ENCODE measurements at places on chromosomes 2 and 18. TPM values are rescaled to one million over a fixed set of nuclear protein-coding genes. Genes with fewer than 3 reads are reported as not detected.

DNA sequence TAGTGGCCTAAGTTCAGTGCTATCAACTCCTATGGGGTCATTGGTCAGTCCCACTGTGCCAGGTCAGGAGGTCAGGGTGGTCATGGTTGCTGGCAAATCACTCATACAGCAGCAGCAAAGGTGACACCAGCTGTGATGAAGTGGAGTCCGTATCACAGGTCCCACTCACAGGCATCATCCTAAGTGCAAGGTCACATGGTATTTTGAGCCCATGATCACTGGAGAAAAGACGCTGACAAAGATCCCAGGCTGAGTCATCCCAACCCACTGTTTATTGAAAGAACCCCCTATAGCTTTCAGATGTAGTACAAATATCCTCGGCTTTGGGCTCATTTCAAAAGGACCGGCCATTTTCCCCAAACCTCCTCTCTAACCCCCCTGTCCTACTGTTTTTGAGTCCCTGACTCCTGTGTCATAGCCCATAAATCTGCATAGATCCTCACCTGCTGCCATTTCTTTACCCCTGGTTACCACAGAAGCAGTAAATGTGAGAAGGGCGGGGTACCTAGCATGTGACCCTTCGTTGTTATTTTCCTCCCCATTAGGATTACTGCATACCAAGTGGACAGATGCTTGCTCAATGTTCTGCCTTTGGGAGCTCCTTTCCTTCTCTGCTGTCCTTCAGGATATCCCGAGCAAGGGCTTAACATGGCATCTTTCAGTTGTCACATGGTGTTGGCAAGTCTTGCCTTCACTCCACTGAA, 107.7 kb downstream of the COL6A3 start:
- no peak overlapping the region for H3K4me3 ChIP-seq
- peak overlapping the region; percentile 47 for H3K27ac ChIP-seq
- H3K27me3 ChIP-seq: no peaks in the 10 kb centered on the region
- no peak for DNase-seq
- peaks cover 12% of the 10 kb centered on the region for H3K36me3 ChIP-seq
- H3K4me1 ChIP-seq: peaks cover 7% of the 10 kb centered on the region

DNA sequence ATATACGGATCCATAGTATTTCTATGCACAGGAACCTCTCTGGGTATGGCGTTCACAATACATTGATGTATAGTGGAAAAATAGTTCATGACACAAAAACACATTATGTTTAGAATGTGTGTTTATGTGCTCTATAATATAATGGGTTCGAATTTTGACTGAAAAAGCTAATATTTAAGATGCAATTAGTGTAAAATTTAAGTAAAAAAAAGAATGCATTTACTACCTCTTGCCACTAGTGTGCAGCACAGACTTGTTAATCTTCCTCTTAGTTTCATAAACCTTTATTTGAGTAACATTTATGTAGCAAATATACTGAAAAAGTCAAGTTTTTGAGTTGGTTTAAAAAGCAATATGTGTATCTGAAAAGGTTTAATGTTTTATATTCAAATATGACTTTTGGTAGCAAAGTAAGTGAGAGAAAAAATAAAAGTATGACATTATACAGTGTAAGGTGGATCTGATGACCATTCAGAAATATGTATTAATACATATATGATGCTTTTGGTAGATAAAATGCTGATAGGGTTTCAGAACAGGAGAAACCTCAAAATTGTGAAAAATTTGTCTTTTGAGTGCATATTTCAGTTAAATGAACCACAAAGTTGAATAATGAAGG, 49.4 kb downstream of the CCDC102B start:
- DNase-seq: no peak
- H3K4me1 ChIP-seq: peaks cover 5% of the 10 kb centered on the region
- H3K4me3 ChIP-seq: no peak overlapping the region
- H3K27me3 ChIP-seq: no peaks in the 10 kb centered on the region

GRCh38 chr2:234468503-234468902, 28.4 kb downstream of the ARL4C start:
- no peaks in the 10 kb centered on the region for H3K36me3 ChIP-seq
- no peaks in the 10 kb centered on the region for H3K27me3 ChIP-seq
- H3K4me1 ChIP-seq: peaks cover 23% of the 10 kb centered on the region
- peak overlapping the region; percentile 36 for H3K27ac ChIP-seq

GATA6 gene
- total RNA-seq: 106 TPM

DCAF17 gene
- total RNA-seq: 22.4 TPM

IHH gene
- 0.38 TPM for total RNA-seq

Measured in mesothelial cell of epicardium (in vitro differentiated cells).